ENCODE measurements at places on chromosomes 4 and X.

DNA sequence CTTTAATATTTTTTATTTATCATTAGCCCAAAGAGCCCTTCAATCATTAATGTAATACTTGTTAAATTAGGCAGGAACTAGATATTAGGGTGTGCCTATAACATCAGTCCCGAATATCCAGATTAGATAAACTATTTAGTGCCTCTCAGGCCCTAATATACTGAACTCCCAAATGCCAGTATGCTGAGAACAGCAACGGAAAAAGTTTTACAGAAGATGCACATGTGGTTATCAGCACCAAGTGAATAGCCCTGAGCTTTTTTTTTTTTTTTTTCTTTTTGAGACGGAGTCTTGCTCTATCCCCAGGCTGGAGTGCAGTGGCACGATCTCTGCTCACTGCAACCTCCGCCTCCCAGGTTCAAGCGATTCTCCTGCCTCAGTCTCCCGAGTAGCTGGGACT is 13.0 kb upstream of the ELF2 start:
- no peak for DNase-seq

DNA sequence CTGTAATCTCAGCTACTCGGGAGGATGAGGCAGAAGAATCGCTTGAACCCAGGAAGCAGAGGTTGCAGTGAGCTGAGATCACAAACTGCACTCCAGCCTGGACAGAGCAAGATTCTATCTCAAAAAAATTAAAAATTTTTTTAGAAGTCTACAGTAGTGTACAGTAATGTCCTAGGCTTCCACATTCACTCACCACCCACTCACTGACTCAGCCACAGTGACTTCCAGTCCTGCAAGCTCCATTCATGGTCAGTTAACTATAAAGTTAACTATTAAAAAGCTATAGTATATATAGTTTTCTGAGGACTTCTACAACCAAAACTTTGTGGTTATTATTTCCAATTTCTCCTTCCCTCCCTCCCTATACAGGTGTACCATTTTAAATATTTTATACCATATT is 34.7 kb upstream of the NEUROG2 start:
- no peak for DNase-seq

- DNase-seq = no peak
These were observed 286.0 kb upstream of the RASGEF1B start for GRCh38 chr4:81757691-81758090.

DNA sequence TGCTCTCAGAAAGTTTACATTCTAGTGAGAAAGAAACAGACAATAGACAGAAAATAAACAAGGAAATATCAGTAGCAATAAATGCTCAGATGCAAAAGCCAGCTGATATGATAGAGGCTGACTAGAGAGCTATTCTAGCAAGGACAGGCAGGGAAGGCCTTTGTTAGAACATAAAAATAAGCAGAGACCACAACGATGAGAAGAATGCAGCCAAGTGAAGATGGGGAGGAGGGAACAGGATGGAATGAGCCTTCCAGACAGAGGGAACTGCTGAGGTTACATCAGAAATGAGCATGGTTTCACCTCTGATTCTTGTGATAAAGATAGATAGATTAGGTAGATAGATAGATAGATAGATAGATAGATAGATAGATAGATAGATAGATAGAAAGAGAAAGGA is 7.6 kb upstream of the SOWAHB start:
- no peak for DNase-seq

DNA sequence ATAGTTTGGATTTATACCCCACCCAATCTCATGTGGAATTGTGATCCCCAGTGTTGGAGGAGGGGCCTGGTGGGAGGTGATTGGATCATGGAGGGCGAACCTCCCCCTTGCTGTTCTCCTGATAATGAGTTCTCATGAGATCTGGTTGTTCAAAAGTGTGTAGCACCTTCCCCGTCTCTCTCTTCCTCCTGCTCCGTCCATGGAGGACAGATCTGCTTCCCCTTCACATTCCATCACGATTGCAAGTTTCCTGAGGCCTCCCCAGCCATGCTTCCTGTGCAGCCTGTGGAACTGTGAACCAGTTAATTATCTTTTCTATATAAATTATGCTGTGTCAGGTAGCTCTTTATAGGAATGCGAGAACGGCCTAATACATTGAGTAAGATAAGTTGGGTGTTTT is 518.8 kb upstream of the LCORL start:
- no peak for DNase-seq

- no peak for DNase-seq
These were observed 40.3 kb upstream of the MSX1 start for GRCh38 chr4:4819213-4819606.

DNA sequence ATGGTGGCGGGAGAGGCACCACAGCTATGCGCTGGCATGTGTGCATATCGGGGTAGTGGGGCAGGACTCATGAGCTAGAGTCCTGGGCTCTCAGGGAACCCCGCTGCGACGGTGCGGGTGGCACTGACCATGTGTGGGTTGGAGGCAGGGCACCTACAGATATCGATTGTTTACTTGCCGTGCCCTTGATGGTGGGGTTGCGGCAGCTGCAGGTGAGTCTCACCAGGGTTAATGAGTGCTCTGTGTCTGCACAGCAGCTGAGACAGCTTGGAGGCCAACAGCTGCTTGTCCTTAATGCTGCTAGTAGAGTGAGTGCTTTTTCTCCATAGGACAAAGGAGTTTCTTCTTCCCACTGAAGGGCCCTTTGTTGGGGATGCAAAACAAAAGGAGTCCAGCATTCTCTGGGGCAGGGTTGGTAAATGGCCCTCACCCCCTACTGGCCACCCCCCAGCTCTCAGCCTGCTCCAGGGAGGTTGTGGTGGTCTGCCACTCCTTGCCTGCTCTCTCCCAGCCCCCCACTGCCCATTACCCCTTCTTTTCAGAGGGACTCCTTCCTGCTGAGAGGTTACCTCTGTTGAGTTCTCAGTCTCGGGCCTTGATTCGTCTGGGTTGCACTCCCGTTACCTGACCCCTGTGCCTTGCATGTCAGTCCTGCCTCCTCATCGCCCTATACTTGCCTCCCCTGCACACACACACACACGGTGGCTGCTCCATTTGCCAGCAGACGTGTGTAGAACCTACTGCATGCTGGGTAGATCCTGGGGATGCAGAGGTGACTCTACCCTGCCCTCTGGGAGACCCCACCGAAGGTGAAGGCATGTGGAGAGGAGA is 52.8 kb downstream of the TBC1D14 start:
- no peak for DNase-seq

DNA sequence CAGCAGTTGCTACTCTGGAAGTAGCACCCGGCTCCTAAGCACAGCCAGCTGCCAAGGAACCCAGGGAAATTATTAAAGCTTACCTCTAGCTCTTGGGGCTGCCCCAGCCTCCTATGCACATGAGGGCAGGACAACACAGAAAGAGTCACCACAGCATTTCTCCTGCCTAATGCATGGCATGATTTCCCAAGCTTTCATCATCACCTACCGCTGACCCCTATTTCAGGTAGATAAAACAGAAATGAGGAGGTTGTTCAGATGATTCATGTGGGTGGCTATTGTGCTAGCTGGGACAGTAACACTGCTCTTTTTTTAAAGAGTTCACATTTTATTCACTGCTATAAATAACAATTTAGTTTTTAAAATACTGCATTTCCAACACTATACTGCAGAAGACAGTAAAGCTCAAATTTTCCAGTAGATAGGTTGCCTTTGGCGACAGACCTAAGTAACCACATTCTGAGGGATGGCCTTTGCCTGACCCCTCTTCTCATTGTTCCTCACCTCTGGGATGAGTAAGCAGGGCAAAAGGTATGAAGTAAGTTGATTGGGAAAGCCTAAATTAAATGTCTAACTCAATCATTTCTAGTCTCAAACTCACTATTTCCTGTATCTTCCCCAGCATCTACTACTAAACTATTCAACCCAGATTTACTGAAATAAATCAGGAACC is 16.7 kb downstream of the CASK start:
- no peak for DNase-seq

DNA sequence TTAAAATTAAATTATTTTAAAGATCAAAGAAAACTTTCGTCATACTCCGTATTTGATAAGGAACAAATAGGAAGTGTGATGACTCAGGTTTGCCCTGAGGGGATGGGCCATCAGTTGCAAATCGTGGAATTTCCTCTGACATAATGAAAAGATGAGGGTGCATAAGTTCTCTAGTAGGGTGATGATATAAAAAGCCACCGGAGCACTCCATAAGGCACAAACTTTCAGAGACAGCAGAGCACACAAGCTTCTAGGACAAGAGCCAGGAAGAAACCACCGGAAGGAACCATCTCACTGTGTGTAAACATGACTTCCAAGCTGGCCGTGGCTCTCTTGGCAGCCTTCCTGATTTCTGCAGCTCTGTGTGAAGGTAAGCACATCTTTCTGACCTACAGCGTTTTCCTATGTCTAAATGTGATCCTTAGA is at the start of gene CXCL8:
Gene CXCL8, plus strand, starts transcription at position 217 of the 426 bp plus-strand sequence. Its CDS starts 90 bp downstream, at position 307.
- DNase-seq = no peak

DNA sequence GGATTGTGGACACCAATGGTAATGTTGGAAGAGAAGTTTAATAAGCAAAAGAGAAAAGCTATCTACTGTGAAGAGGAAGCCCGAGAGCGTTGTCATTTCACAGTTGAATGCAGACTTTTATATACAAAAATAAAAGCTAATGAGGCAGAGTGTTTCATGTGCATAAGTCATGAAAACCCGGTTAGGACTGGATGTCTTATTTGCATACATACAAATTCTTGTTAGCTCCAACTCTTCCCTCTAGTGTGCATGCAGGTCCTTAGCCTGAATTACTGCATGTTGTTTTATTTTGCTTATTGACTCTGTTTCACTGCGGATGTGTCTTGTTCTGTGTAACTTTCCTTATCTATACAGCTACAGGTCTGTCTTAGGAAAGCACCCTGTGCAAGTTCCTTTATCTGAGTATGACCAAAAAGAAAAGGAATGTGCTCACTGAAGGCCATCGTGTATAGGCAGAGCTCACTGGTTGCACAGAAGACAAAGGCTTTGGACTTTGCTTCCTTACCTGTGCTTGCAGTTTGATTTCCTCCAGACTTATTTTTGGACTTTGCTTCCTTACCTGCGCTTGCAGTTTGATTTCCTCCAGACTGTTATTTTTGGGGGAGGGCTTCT is 25.1 kb upstream of the UGT2B11 start:
- no peak for DNase-seq

GRCh38 chrX:155632431-155633100 is 19.8 kb upstream of the TMLHE start:
- no peak for DNase-seq

- no peak for DNase-seq
These were observed 22.2 kb upstream of the HMX1 start for GRCh38 chr4:8893624-8894423.

- DNase-seq = no peak
These were observed 19.7 kb downstream of the PRIMPOL start for GRCh38 chr4:184669251-184669650.

DNA sequence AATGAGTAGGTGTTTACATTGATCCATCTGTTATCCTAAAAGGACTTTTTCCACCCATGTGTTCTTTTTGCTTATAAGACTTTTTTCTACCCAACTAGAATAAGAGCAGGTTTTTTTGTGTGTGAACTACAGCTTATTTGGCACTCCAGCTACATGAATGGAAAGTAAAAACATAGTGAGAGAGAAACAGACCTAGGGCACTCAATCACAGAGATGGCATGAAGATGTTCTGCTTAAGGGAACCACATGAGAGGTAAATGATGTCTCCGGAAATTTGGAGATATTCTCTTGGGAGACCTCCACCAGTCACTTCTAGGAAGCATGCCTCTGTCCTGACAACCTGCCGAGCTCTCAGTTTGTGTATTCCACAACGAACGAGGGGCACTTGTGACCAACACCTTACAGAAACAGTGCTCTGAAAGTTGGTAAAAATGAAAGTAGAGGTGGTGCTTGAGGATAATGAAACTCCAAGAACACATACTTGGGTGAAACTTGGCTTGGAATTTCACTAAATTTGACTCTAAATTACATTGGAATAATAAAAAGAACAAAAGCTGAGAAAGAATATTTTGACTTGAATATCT is 788.4 kb upstream of the GALNTL6 start:
- DNase-seq = no peak

DNA sequence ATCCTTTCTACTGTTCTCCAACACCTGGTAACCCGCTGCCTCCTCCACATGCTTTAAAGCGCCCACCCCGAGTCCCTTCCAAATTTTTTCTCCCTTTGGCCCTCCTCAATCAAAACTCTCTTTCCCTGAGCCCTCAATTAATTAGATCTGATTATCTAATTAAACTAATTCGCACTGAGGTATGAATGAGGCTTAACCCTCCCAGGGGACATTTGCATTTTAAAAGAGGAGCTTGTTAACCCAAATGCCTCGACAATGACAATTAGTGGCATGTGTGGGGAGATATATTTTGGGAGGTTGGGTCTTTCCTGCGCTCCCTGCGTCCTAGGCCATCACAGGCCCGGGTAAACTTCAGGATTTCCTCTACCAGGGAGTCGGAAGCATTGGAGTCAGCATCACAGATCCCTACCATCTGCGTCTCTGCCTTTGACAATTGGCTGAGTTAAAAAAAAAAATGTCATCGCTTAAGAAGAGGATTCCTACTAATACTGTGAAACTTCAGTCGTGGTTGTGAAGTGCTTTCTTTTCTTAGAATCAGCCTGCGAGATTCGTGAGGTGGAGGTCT is 50.6 kb downstream of the TENM3 start:
- DNase-seq = no peak

GRCh38 chrX:45756557-45756956 is 555.9 kb upstream of the DIPK2B start:
- no peak for DNase-seq

GRCh38 chr4:15805583-15806517 is 27.7 kb downstream of the CD38 start:
- no peak for DNase-seq

- no peak for DNase-seq
These were observed 52.3 kb upstream of the CLNK start for GRCh38 chr4:10736895-10737294.

DNA sequence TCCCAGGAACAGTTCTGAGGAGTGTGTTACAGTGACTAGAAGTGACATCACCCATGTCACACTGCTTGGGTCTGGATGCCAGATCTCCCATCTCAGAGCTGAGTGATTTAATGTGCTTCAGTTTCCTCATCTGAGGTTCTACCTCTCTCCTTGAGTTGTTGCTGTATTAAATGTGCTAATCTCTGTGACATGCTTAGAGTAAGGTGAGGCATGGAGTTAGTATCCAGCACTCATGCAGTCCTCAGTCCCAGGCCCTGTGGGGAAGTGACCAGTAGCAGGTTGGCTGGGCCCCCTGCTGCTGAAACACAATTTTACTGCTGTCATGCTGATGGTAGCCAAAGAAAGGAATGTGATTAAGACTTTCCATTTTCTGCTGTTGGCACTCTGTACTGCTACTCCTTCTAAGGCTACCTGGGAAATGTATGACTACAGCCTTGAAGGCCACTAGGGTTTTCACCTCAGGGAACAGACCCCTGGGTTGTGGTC is 639.6 kb downstream of the MID1IP1 start:
- no peak for DNase-seq

- DNase-seq = no peak
These were observed 44.0 kb downstream of the RELL1 start for GRCh38 chr4:37641886-37642849.

GRCh38 chr4:14091966-14092365 is 464.4 kb upstream of the BOD1L1 start:
- no peak for DNase-seq

- no peak for DNase-seq
These were observed 108.9 kb upstream of the NHS start for GRCh38 chrX:17266136-17266535.

- no peak for DNase-seq
These were observed 146.7 kb downstream of the TBL1X start for GRCh38 chrX:9611436-9612145.
